H1 (cell line): ENCODE measurements at places on chromosomes 4 and X. TPM values are rescaled to one million over a fixed set of nuclear protein-coding genes. Genes with fewer than 3 reads are reported as not detected.

Gene CENPVL2
- 7.3 and 8.0 TPM in 2 replicates for polyA plus RNA-seq

Gene ART3
- 0.13 and 0.21 TPM in 2 replicates for polyA plus RNA-seq

GRCh38 chr4:64305565-64306254 is 103.5 kb downstream of the TECRL start:
- DNase-seq = no peak

GRCh38 chr4:109969919-109970318 is 57.2 kb downstream of the EGF start:
- DNase-seq = no peak

DNA sequence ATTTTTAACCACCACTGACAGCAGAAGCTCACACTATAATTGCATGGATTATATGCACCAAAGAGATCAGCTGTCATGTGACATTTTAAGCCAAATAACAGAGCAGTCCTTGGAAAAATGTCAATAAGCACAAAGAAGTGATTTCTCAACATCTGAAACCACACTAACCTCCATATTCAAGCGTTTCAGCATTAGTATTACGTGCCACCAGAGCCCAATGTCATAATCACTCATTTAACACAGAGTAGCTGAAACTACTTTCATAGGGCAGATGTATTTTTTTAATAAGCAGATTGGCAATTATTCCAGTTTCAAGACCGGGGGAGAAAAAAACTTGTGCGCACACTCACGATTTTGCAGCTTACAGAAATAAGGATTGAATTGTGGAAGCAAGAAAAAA is 76.6 kb downstream of the SH3KBP1 start:
- no peak for DNase-seq

- DNase-seq = no peak
These were observed 37.8 kb downstream of the PCDH10 start for GRCh38 chr4:133186845-133187244.

Gene NWD2
- under 0.01 and 0.02 TPM in 2 replicates for polyA plus RNA-seq

Gene IDUA
- 2.8 and 5.8 TPM in 2 replicates for polyA plus RNA-seq

- DNase-seq = no peak
These were observed 65.7 kb upstream of the PAGE1 start for GRCh38 chrX:49761481-49761880.

GRCh38 chrX:75273483-75273882 is 402 bp upstream of the UPRT start:
- no peak for DNase-seq
